Stimulated activated CD4-positive, alpha-beta T cell treated with anti-CD3 and anti-CD28 coated beads, Interleukin-1b, Interleukin-23, amount 100 ng/mL, for 1 hour (primary cell): ENCODE measurements at places on chromosomes 11 and 22.

GRCh38 chr11:119194811-119195440 lies 9.7 kb downstream of the NHERF4 start:
- DNase-seq, result no peak

- DNase-seq, result no peak
These were observed 27.8 kb upstream of the ACR start for GRCh38 chr22:50710221-50710620.

DNA sequence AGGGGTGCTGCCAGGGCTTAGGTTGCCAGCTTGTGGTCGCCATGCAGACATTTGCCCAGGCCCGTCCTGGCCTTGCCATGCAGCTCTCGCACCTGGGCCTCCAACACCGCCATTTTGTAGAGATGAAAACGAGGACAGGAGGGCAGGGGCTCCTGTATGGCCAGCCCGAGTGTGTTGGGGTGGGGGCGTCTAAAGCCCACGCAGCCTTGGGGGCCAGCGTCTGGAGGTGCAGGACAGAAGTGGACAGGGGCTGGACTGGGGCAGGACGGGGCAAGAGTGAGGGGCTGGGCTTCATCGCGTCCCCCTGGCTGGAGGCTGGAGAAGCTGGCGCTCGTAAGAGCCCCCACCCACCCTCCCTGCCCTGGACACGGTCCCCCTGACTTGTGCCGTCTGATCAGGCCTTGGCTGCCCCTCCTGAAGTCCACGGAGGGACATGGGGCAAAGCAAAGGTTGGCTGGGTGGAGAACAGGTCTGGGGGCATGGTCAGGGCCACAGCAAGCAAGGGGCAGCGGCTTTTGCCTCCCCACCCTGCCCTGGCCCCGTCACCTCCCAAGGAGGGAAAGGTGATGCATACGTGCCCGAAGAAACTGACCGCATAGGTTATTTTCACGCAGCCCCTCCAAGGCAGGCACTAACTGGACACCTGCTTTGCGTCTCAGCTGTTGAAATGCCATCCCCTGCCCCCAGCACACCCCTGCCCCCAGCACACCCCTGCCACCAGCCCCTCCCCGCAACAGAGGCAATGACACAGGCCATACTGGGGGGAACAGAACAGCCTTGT lies 815 bp downstream of the TNNT3 start:
- DNase-seq, result no peak

DNA sequence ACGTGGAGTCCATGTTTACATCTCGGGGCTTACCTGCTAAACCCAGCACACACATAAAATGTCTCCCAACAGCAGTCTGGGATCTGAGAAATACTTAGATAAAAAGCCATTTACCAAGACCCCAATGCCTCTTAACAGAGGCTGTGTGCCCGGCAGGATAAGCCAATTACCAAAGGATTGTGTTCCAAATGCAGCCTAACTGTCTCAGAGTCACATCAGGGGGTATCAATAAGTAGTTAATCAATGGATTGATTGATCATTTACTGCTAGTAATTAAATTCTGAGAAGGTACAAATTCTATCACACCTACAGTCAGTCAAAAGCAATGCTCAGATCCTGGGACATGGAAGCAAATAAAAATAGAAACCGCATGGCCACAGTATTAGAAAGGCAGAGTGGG lies 125.6 kb downstream of the DSCAML1 start:
- no peak for DNase-seq

DNA sequence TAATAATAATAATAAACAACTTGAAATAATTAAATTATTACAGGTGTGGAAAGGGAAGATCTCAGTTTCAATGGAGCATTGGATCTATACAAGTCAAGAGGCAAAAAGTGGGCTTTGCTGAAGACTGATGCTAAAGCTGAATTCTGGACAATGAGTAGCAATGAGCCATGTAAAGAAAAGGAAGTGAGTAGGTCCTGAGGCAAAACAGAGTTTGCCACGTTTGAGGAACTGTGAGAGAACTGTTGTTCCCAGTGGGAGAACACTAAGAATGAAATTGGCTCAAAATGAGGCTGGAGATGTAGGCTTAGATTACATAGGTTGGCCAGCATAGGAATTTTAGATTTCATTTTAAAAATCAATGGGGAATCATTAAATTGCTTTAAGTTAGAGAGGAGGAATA lies 33.9 kb upstream of the TEAD1 start:
- no peak for DNase-seq

DNA sequence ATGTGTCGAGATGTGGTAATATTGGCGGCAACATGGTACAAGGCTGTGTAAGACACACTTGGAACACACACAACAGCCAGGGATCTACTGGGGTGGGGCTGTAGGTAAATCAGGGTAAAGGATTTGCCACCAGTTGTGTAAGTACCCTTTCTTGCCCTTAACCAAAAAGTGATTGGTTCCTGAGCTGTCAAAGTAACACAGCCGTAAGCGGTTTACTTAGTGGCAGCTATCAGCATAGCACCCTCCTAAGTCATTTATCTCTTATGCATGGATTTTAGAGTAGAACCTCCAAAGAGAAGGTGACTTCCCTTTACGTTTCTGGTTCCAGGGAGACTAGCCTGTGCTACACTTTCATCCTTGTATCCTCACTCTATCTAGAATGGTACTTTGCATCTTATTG lies 57.2 kb downstream of the SPECC1L start:
- no peak for DNase-seq

DNA sequence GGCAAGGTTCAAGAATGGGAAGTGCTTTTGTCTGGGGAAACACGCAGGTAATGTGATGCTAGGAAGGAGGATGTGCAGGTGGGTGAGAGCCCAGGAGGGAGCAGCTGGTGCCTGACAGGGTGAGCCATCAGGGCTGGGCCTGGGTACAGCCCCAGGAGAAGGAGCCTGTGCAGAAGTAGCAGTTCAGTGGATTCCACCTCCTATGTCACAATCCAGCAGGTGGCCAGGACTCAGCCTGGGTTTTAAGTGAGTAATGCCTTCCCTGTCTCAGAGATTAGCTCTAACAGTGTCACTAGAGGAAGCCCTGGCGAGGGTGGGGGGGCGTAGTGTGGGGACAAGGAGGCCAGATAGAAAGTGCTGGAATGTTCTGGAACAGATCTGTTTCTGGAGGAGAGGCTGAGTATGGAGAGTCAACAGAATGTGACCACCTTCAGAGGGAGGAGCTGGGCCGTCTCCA lies 8.1 kb downstream of the RIC8A start:
- DNase-seq, result no peak

DNA sequence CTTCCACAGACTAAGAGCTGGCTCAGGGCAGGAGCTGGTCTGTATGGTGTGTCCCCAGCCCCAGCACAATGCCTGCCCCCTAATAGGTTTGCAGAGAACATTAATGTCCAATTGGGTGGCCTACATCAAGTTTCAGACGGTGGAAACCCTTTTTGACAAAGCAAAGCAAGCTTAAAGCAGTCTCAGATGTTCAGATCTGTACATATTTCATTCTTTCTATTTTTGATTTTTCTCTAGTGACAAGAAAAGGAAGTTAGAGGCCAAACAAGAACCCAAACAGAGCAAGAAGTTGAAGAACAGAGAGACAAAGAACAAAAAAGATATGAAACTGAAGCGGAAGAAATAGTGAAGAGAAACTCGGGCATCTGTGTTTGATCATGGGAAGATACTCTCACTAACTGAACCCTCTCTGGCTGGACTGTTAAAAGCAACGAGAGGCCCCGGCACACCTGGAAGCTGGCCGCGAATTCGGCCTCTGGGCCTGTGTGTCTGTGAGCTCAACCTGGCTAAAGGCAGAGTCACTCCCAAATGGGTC lies 40.5 kb downstream of the NAT10 start:
- no peak for DNase-seq

GRCh38 chr11:134628426-134628825 lies 216.4 kb upstream of the B3GAT1 start:
- no peak for DNase-seq

- no peak for DNase-seq
These were observed 79.3 kb downstream of the LIF start for GRCh38 chr22:30167296-30167695.

GRCh38 chr11:60310407-60310998 lies 16.6 kb upstream of the MS4A6E start:
- no peak for DNase-seq

- DNase-seq, result no peak
These were observed 12.6 kb upstream of the RFPL2 start for GRCh38 chr22:32217465-32217864.

GRCh38 chr22:48083502-48083901 lies 1321.1 kb downstream of the TBC1D22A start:
- DNase-seq, result no peak

DNA sequence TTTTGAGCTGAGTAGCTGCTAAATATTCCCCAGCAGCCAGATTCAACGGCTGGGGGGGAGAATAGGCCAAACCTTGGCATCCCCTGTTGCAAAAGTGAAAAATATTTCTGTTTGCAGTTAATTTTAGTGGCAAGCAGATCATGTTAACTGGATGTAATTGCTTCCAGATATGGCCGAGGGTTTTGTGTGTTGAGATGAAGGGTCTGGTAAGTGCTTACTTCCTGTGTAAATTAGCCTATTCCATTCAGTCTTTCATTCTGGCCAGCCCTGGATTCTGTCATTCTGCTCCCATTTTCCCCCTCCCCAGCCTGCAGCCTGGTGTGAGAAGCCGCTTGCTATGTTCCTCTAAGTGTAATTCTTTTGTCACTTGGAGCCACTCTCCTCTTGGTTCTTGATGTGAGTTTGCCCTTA lies 17.4 kb downstream of the ZBTB16 start:
- DNase-seq, result no peak

DNA sequence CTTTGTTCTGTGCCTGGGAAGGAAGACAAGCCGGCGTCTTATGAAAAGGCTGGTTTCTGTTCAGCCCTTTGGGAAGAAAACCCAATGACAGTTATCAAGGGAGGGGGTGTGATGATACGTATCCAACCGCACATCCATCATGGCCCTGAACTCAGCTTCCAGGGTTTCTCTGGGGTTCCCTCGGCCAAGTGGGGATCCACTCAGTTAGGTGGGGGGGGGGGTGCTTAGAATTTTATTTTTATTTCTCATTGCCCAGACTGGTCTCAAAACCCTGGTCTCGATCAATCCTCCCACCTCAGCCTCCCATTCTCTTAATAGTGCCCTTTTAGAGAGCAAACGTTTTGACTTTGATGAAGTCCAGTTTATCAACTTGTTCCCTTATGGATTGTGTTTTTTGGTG lies 25.7 kb downstream of the KCNQ1 start:
- no peak for DNase-seq

DNA sequence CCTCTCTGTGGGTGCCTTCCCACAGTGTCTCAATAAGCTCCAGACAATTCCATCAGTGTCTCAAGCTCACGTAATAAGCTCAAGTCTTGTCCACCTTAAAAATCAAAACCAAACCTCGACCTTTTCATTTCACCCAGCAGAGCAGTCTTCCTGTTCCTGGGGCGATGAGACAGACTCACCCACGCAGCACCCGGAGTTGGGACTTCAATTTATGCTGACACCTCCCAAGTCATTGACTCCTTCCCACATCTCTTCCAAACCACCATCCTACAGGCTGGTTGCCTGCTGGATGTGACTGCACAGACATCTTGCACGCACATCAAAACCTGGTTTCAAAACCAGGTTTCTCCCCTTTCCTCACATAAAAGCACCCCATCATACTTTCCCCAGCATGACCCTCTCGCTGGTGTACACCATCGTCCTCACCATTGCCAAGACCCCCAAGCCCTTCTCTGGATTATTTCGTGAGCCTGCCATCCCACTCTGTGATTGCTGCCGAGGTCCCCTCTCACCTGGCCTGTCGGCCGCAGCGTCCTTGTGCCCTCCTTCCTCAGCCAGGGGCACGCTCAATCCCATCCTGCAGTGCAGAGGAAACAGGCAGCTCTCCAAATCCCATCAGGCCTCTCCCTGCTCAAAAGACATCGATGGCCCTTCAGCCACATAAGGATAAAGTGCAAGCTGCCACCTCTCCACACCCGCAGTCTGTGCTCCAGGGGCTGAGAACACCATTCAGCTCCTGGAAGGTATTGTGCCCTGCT lies 45.1 kb upstream of the FBXO3 start:
- DNase-seq, result no peak

- no peak for DNase-seq
These were observed 790 bp downstream of the IFITM5 start for GRCh38 chr11:298406-299065.

GRCh38 chr11:91404344-91404743 lies 820.3 kb upstream of the FAT3 start:
- no peak for DNase-seq

DNA sequence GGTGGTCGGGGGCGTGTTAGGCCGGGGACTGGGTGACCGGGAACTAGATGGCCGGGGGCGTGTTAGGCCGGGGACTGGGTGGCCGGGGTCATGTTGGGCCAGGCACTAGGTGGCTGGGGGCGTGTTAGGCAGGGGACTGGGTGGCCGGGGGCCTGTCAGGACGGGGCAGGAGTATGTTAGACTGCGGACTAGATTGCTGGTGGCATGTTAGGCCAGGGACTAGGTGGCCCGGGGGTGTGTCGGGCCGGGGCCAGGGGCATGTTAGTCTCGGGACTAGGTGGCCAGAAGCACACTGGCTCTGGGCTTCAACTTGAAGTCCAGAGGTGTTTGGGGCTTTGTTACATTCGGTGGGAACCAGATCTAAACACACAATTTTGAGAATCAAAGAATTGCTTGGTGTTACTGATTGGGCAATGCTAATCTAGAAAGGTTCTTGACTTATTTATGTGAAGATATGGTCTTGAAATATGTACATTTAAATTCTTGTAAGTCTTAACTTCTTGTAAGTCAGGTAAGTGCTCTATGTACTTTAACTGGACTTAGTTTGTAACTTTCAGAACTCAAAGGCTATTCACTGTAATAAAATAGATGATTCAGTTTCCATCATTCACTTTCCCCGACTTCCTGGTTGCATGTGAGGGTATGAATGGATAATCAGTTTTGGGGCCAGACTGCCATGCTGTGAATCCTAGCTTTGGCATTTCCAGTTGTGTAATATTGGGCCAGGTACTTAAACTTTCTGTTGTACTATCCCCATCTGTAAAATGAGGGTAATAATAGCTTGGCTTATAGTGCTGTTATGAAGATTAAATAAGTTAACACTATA lies 1.1 kb downstream of the EXT2 start:
- DNase-seq, result no peak

GRCh38 chr11:84909740-84910139 lies 717.4 kb downstream of the DLG2 start:
- no peak for DNase-seq

- no peak for DNase-seq
These were observed 156.9 kb downstream of the DBX1 start for GRCh38 chr11:20003351-20003750.

DNA sequence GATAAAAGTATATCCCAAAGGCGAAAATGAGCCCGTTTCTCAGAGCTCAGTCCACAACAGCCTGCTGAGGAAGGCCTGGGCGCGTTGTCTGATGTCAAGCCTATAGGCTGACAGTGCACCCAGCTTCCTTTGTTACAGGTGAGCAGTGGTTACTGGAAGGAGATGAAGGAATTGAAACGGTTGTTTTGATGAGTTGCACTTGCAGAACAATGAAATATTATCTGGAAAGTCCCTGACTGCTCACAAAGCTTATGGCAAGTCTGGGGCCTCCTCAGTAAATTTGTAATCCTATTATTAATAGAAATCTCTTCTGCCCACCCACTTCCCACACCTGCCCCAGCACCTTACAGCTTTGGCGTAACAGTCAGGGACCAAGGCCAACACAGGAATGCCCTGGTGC lies 77.8 kb downstream of the C11orf91 start:
- DNase-seq, result no peak
